ENCODE measurements at places on chromosomes 3 and 15.

DNA sequence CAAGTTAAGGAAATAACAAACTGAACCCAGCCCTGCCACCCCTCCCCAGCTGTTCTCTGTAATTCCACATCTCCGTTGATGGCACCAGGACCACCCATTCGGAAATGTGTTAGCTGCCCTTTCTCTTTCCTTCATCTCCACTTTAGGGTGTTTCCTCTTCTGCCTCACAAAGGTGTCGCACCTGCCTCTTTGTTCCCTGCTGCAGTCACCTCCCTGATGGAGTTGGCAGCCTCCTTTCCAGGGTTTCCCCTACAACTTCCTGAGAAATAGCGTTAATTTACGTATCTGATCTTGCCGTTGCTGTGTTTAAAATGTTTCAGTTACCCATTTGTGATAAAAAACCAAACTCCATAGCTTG, 57.3 kb downstream of the GPR171 start:
- no peak for DNase-seq

DNA sequence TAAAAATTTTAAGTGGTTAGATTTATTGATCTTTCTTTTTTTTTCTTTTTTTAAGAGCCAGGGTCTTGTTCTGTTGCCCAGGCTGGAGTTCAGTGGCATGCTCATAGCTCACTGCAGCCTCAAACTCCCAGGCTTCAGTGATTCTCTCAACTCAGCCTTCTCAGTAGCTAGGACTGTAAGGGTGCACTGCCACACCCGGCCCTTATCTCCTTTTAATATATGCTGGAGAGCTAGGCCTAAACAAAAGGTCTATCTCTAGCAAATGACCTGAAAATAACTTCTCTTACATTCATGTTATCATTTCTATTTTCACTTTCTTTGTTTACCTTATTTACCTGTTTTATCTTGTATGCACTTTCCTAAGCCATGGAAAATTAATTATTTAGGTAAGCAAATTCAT, 35.2 kb upstream of the MELTF start:
- no peak for DNase-seq

- no peak for DNase-seq
Measured at GRCh38 chr15:73985101-73985873, 6.8 kb downstream of the STOML1 start.

DNA sequence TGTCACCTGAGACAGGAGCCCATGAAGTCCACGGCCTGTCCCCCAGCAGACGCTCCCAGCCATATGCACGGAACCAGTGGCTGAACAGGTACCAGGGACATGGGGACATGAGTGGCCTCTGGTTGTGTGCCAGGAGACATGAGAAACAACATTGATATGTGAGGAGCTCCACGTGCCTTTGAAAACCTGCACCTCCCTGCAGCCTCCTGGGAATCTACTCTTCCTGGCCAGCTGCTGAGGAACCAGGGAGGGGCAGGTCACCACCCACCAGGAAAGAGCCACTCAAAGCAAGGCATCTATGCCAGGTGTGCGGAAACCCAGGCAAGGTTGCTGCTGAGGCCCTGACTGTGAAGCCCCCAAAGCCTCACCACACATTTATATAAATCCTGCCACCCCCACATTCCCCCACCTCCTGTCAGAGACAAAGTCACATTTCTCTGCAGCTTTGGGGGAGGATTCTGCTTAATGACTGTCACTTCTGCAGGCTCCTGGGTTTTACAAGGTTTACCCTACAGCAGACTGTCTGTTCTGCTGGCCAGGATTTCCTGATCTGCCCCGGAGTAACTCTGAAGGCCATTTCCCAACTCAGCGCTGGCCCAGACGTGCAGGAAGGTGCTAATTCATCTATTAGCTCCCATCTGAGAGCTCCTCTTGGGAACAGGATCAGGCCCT, 110.8 kb downstream of the ADCY5 start:
- DNase-seq: no peak

DNA sequence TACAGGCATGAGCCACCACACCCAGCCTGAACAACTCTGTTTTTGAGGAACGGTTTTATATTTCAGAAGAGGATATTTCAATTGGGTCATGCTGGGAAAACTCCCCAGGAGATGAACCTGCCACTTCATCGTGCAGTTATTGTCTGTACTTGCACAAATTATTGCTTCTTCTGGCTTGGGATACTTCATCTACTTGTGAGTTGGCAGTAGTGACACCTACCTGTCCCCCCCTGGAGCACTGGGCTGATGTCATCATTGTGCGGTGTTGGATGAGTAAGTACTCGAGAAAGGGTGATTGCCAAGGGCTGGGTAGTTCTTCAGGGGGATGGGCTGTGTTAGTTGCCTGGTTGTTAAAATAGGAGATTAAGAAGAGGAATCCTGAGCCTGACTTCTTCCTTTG, 85.1 kb upstream of the SAMMSON start:
- DNase-seq: no peak

DNA sequence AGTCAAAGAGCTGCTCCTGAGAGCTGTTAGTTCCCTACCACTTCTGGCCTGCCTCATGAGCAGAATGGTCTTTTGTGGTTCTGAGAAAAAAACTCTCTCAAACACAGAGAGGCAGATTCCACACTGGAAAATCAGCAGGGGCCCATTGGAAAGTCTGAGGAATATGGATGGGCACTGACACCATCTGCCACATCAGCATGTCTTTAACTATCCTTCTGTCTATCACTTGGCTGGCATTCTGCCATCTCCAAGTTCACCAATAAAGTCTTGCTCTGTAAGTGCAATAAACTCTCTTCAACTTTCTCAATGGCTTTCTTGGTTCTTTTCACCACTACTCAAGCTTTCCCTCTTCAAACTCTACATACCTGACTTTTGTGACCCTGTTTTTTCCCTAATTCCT, 101.3 kb upstream of the GALNT15 start:
- no peak for DNase-seq

DNA sequence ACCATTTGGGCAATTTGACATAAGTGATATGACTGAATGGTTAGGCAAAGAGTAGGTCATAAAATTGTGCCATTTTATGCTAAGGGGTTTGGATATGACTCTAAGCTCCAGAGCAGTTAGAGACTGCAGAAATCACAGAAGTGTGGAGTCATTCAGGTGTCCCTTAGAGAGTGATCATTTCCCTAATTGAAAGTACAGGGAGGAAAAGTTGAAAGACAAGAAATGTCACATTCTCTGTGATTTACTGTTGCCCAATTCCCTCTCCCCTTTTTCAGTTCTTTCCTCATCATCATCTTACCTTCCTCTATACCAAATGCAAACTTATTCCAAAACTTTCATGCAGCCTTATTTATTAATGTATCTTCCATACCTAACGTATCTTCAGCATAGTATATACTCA, 2.7 kb upstream of the GOLGB1 start:
- no peak for DNase-seq

- DNase-seq: no peak
Measured at GRCh38 chr3:177452831-177453450, 255.7 kb upstream of the TBL1XR1 start.

DNA sequence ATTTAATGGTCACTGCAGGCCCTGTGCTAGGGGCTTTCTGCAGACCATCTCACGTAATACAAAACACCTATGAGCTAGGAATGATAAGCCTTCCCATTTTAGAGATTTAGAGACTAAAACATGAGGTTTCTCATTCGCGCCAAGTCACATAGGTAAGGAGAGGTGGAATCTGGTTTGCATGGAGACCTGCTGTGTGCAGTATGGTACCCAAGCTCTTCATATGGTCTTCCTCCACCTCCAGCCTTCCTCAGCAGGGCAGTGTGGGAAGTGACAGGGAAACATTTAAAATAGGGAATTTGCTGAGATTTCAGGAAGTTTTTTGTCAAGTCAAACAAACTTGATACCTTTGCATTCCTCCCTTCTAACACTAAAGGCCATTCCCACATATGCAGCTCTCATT, 337.6 kb downstream of the IL20RB start:
- DNase-seq: no peak

Measured in activated CD4-positive, alpha-beta T cell treated with anti-CD3 and anti-CD28 coated beads, Interleukin-2, amount 50 U/mL, for 16 hours (primary cell).